NCI-H1436 (cell line): ENCODE measurements at places on chromosomes 12 and 14.

GRCh38 chr12:998020-998874, 7.2 kb downstream of the ERC1 start:
- DNase-seq, result no peak

DNA sequence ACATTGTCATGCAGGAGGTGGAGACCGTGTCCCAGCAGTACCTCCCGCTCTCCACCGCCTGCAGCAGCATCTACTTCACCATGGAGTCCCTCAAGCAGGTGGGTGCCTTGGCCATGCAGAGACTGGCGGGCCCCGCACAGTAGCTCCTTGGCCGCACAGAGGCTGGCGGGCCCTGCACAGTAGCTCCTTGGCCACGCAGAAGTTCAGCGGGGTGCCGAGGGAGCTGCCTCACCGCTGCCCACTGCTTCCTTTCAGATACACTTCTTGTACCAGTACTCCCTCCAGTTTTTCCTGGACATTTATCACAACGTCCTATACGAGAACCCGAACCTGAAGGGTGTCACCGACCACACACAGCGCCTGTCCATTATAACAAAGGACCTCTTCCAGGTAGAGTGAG, 47.7 kb downstream of the HSP90AA1 start:
- no peak for DNase-seq

DNA sequence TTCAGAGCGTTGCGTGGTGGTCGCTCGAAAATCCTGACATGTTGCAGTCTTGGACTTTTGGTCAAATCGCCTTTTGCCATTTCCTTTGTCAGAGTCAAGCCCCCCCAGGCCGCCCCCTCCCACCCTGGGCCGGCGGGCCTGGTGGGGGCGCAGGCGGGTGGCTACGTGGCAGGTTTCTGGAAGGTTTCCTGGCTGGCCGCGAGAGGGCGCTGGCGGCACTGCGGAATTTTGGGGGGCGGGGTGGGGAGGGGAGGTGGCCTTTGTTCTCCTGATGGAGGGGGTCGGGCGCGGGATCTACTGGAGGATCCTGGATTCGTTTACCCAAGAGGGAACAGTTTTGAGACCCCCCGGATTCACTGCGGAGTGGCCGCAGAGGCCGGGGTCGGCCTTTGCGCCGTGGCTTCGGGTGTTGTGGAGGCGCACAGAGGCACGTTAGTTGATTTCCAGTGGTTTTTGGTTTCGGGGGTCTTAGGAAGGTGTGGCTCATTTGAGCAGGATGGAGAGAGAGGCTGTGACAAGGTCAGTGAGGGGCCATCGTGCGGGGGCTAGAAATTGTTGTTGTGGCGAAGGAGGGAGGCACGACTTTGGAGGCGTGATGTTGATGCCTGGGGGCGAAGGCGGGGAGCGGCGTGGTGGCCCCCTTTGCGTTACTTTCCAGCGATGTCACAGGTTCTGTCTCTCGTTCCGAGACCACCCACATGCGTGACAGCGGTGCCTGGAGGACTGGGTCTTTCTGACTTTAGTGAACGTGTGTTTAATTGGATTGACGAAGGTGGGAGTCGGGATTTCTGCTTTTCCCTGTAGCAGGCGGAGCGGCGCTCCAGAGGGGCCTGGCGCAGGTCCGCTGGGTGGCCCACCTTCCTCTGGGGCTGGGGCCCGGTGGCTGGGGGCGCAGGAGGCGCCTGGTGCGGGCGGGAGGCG, 1.4 kb downstream of the MEG3 start:
- DNase-seq, result no peak

- DNase-seq, result no peak
These were observed 310.0 kb upstream of the DCN start for GRCh38 chr12:91492648-91493047.

DNA sequence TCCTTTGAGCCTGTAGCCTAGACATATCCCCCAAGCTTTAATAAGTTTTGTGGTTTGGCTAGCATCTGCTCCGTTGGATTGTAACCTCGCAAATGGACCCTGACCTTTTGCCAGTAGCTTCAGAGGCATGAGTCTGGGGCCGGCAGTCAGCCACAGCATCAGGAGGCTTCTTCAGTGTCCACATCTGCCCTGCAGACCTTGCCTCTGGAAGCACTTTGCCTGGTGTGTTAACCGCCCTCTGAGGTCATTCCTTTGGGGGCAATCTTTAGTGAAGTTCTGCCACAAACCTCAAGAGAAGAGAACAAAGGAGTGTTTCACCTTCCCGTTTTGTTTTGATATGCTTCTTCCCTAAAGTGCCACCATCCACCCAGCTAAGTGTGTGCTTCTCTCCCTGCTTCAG, 71.4 kb downstream of the GNS start:
- no peak for DNase-seq
